NCI-H1930 (cell line): ENCODE measurements at places on chromosomes 4 and X.

GRCh38 chrX:20969565-20969964 lies 404.7 kb upstream of the CNKSR2 start:
- no peak for DNase-seq

DNA sequence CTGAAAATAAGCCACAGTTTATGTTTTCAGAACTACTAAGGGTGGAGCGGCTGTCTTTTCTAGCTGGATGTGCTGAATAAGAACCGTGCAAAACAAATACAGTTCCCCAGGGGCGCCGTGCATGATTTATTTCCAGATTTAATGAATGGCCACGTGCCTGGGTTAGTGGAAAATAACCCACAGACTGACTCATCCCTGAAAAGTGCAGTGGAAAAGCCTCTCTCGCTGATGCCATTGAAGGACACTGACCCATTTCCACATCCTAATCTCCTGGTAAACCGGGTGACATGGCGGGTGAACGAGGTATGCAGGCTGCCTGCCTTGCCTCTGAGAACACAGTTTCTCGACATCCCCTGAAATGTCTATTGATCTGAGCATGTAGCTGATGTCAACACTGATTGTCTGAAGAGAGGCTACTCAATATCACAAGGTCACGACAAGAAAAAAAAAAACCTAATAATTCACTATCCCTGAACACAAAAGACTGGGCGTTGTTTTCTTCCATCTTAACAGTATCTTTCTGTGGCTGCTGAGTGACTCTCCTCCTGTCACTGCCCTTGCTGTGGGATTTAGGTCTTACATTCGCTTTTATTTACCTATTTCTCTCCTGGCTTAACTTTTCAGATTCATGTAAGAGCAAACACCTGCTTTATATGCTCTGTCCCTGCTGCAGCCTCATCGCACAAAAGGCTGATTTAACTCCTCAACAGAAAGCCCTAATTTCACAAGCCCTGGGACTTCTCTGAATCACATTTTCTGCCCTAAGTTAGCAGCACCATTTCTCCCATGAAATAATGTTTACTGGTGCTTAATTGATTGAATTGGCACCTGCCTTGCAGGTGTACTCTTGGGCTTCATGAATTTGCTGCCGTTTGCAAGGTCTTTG lies 76.9 kb upstream of the SCOC start:
- no peak for DNase-seq

DNA sequence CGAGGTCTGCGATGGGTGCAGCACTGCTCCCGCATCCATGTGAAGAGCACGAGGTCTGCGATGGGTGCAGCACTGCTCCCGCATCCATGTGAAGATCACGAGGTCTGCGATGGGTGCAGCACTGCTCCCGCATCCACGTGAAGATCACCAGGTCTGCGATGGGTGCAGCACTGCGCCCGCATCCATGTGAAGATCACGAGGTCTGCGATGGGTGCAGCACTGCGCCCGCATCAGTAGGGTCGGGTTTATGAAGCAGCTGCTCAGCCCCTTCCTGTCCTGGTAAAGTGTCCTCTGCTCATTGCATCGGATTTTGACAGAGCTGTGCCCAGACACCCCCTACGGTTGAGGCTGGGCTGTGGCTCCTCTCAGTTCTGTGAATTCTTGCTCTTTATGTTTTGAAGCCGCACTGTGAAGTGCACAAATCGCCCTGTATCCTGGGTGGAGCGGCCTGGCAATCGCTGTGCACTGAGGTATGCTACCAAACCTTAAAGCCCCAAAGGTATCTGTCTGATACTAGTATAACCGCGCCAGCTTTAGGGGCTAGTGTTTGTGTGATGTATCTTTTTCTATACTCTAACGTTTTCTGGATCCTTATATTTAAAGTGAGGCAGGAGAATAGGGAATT lies 98.7 kb downstream of the CPZ start:
- DNase-seq = no peak

DNA sequence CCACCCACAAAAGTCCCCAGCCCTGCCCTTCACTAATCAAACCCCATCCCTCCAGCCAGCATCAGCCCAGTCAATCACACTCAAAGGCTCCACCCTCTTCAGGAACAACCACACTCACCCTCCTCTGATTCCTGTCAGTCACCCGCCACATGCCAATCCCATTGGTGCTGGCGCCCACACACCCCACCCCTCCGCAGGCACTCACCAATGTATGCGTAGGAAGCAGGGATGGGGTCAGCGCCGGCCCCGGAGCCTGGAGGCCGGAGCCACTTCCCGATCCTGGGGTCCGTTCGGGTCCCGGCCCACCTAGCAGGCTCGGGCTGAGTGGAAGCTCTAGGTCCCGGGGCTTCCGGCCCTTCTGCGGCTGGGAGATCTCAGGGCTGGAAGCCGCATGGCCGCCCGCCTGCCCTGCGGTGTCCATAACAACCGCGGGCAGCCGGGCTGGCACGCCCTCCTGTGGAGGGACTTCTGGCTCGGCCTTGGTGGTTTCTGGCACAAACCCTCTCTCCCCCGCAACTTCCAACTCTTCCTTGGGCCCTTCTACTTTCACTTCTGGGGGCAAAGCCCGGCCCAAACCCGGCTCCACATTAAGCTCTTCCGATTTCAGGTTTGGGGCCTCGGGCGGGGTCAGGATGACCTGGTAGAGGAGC lies 7.9 kb upstream of the CFP start:
- DNase-seq = no peak

- DNase-seq = no peak
Measured at GRCh38 chrX:25544641-25545040, 528.9 kb upstream of the ARX start.

GRCh38 chr4:113288696-113289095 lies 239.2 kb downstream of the ANK2 start:
- no peak for DNase-seq

DNA sequence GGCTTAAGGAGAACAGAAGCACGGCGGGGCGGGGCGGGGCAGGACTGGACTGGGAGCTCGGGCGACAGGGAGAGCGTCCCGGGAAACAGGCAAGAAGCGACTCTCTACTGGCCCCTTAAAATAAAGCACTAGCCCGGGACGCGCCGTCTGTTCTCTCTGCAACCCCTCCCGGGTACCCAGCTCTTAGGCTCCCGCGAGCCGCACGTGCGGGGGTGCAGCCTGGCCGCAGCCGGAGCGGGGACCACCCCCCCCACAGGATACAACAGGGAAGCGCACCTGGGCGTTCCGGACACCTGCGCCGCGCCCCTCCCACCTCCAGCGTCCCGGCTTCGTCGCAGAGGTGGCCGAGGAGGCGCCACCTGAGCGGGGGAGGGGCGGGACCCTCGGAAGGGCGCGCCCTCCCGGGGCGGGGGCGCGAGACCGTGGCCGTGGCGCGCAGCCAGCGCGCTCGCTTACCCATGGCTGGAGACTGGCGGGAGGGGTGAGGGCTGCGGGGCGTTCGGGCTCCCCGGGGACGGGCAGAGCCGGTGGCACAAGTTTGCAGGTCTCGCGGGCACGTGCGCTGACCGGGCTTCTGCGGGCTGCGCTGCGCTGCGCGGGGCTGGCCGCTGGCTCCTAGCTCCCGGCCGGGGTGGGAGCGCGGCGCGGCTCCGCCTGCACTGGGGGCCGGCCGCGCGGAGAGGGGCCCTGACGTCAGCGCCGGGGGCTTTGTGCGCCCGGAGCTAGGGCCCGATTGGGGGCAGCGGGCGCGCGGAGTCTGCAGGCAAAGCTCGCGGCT lies 91.5 kb downstream of the GEMIN8 start:
- DNase-seq = peak; percentile 33

DNA sequence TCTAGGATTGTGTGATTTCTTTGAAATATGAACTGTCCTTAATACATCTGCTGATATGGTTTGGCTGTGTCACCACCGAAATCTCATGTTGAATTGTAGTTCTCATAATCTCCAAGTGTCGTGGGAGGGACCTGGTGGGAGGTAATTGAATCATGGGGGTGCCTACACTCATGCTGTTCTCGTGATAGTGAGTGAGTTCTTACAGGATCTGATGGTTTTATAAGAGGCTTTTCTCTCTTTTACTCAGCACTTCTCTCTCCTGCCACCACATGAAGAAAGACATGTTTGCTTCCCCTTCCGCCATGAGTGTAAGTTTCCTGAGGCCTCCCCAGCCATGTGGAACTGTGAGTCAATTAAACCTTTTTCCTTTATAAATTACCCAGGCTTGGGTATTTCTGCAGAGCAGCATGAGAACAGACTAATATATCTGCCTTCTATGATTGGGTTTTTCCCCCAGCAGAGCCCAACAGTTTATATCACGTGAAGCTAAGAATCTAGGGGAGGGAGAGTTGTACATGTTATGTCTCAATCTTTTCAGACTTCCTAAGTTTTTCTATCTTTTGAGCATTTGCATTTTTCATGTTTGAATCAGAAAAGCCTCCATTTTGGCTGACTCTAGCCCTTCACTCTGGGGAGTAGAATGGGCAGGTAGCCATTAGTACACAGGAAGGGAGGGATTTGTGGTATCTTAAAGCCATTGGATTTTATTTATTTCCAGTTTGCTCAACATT lies 58.9 kb downstream of the PLAC1 start:
- DNase-seq = no peak

DNA sequence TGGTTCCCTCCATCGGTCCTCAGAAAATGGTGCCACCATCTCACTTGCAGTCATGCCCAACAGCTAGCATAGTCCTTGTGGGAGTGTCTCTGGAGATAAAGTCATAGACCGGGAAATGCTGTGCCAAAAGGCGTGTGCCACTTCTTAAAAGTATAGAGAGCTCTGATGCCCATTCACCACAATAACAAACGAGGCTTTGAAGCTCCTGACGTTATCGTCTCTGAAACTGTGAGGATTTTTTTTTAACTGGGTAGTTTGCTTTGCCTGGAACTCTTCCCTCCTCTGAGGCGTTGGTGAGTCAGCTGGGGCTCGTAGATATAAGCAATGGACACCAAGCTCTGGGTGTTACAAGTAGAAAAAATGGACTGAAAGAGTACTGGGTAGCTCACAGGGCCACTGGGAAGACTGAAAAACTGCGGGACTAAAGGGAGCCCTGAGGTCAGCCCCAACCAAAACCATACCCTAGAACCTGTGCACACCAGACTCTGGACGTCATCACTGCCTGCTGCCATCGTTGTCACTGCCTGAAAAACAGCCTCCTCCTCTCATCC lies 89.4 kb upstream of the TRIM2 start:
- no peak for DNase-seq

- no peak for DNase-seq
Measured at GRCh38 chr4:155734065-155734464, 24.8 kb upstream of the GUCY1B1 start.

DNA sequence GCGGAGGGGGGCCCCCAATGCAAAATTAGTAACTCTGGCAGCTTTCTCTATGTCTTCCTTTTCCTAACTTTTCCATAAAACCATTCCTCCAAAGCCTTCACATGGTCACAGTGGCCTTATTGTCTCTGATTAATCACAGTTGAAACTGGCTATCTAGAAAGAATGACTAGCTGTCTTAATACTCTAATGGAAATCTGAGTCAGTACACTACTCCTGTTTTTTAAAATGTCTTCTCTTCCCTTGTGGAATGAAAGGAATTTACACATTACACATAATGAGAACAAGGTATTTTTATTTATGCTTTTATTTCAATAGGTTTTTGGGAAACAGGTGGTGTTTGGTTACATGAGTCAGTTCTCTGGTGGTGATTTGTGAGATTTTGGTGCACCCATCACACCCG lies 66.3 kb upstream of the PUDP start:
- DNase-seq = no peak

- no peak for DNase-seq
Measured at GRCh38 chr4:41509451-41509866, 28.5 kb upstream of the LIMCH1 start.

DNA sequence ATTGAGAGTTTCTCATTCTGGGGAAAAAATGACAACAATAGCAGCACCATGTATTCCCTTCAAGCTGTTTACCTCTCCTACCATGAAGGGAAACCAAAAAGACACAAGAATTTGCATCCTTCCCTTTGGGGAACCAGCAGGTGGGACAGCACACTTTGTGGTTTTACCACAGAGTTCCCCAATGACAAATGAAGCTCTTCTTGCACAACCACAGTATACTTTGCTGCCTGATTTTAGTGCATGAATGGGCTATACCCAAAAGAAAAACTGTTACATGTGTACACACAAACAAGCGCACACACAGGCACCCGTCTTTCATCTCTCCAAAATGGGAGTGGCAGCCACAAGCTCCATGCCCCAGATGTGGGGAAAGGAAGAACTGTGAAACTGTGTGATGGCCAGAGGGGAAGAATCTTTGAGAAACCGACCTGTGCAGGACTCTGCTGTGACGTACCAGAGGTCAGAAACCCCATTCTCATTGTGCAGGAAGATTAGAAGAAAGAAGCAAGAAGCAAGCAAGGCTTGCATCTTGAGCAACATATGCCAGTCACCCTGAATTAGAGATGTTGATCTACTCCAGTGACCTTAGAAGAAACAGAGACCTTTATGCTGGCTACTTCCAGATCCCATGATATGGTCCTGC lies 2.7 kb upstream of the MAML3 start:
- DNase-seq = no peak

- DNase-seq = no peak
Measured at GRCh38 chr4:35106091-35106734, 1138.1 kb downstream of the ARAP2 start.

DNA sequence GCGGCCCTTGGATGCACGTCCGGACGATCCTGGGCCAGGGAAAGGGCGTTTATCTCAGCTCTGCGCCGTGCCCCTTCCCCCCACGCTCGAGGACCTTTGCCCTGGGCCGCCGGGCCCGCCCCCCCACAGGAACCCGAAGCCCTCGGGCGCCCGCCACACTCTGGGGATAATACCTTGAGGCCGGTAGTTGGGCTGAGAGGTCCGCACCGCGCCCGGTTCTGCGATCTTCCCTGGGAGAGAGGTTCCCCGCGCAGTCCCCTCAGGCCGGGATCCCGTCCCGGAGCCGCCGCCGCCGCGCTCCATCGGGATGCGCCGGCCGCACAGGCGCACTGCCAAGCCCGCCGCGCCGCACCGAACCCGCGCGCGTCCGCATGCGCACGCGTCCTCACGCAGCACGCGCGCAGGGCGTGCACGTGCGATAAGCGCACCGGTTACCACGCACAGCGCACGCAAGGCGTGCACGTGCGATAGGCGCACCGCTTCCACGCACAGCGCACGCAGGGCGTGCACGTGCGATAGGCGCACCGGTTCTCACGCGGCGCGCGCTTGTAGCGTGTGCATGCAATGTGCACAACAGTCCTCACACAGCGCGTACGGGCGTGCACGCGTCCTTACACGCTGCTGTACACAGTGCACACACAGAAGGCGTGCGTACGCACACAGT lies at the start of gene MAP7D2:
MAP7D2 (minus strand) TSS at position 331 of the 664 bp plus-strand sequence; CDS start at position 303, 28 bp downstream.
- no peak for DNase-seq

DNA sequence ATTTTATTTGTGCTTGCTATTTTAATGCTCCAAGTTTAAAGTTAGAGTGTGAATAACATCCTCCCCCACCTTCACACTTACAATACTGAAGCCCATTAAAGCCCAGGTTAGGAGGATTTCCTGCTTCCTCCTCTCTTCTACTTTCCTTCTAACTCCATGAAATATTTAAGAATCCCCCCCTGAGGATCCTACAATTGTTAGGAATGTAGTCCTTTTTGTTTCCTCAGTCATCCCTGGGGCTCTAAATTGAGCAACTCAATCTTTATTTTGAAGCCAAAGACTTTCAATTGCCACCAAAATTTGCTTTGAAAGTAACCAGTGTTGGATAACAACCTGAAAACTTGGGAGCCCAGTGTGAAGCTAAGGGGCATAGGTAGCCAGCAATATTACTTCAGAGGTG lies 276.9 kb downstream of the FAM47A start:
- no peak for DNase-seq

- DNase-seq = no peak
Measured at GRCh38 chrX:39499996-39500395, 597.8 kb downstream of the BCOR start.
